ENCODE measurements at places on chromosomes 12 and 14.
A peak's percentile ranks its signal among the peaks of the same experiment; 100 is the strongest.

- DNase-seq: no peak
Observed at GRCh38 chr14:58887931-58888330, 250.2 kb downstream of the DACT1 start.

GRCh38 chr12:41962171-41962572 is 182.5 kb downstream of the GXYLT1 start:
- peak; percentile 69 for DNase-seq

DNA sequence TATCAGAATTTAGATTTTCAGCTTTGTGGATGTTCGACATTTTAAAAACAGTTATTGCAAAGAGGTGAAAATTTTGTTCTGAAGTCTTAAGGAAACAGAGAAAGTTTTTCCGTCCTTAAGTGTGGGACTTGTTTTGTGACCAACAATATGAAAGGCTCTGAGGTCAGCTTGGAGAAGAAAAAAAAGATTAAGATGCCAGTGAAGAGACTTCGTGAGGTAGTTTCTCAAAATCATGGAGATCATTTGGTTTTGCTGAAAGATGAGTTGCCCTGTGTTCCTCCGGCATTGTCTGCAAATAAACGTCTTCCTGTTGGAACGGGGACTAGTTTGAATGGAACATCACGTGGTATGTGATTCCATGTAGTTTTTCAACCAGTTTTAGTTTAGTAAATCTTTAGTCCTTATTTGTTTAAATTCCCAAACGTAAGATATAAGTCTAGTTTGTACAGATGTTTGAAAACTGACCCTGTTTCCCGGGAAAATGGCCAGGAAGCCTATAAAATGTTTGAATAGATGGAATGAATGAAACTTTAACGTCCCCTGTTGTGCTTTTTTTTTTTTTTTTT is 682 bp downstream of the KIAA0586 start:
- DNase-seq: peak; percentile 58

- no peak for DNase-seq
Observed at GRCh38 chr12:20494851-20495250, 126.5 kb downstream of the PDE3A start.

DNA sequence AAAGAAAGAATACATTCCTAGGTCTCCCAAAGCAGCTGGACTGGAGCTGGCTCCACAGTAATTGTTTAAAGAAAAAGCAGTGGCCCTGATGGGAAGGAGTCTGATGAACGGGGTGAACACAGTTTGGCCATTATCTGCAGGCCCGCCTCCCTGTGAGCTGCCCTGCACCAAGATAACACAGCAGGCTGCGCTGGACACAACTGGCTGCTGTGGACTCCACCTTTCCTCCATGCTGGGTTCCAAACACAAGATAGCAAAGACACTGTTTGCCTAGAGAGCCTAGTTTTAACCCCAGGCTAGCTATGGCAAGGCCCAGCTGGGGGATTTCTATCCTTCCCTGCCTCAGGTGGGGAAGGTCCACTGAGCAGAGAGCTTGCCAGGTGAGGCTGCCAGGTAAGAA is 34.6 kb downstream of the ZFP36L1 start:
- DNase-seq: no peak

All from NCI-H1092 treated with DMSO at 0.1 percent for 48 hours (cell line).